Left hindlimb (tissue), 1 donor: ENCODE measurements at places on chromosomes 4 and X.

- peak; percentile 85 for DNase-seq
Measured at GRCh38 chrX:107674480-107675364, 46.4 kb downstream of the PRPS1 start.

GRCh38 chr4:144799486-144799885 is 153.5 kb downstream of the HHIP start:
- DNase-seq = no peak

DNA sequence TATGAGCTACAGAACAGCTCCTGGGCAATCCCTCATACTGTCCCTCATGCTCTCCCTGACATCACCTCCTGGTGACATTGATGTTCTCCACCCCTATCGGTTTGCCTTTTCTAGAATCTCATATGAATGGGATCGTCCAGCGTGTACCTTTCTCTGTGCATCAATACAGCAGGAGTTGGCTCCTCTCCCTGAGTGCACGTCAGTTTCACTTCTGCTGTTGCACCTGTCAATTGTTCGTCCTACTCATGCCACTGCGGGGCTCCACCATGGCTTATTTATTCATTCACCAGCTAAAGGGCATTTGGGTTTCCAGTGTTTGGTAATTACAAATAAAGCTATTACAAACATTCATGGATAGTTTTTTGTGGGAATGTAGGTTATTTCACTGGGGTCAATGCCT is 269.1 kb upstream of the ZFP42 start:
- DNase-seq = no peak

GRCh38 chrX:39859991-39860861 is 237.5 kb downstream of the BCOR start:
- DNase-seq = peak; percentile 58

- no peak for DNase-seq
Measured at GRCh38 chrX:24014388-24015018, 12.5 kb downstream of the KLHL15 start.

DNA sequence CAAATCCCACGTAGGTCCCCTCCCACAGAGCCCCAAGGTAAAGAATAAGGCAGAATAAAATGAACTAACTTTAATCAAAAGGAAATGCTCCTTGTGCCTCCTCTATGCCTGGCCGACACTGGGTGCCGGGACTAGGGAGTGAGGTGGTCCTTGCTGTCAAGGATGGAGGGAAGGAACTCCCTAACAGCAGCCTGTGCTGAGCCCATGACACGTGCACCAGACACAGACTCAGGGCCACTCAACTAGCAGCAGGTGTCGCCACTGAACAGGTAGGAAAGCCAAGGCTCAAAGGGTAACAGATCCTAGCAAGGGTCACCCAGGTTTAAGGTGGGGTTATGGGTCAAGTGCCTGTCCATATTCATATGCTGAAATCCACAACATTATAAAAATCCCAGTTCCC is 29.2 kb downstream of the MSX1 start:
- no peak for DNase-seq

DNA sequence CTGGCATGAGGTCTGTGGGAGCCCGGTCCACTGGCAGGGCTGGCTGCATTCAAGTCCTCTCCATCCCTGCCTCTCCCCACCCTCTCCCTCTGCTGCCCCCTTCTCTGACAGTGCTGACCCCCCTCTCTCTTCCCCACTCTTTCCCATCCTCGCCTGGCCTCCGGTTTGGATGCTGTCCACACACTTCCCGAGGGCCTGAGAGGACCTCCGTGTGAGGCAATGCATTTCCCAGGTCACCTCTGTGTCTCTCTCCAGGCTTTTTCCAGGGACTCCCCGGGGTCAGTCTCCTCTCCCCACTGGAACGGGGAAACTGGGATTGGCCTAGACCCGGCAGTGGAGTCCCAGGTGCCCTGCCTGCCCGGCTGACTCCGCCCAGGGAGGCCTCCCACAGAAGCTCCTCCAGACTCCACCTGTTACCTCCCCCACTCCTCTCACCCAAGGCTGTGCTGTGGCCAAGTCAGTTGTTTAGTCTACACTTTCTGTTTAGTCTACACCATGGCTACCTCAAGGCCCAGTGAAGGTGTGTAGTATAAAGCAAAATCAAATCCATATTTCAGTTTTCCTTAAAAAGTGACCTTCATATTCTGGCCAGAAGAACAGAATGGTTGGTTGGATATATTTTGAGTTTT is 146.8 kb downstream of the PTTG2 start:
- DNase-seq = no peak

DNA sequence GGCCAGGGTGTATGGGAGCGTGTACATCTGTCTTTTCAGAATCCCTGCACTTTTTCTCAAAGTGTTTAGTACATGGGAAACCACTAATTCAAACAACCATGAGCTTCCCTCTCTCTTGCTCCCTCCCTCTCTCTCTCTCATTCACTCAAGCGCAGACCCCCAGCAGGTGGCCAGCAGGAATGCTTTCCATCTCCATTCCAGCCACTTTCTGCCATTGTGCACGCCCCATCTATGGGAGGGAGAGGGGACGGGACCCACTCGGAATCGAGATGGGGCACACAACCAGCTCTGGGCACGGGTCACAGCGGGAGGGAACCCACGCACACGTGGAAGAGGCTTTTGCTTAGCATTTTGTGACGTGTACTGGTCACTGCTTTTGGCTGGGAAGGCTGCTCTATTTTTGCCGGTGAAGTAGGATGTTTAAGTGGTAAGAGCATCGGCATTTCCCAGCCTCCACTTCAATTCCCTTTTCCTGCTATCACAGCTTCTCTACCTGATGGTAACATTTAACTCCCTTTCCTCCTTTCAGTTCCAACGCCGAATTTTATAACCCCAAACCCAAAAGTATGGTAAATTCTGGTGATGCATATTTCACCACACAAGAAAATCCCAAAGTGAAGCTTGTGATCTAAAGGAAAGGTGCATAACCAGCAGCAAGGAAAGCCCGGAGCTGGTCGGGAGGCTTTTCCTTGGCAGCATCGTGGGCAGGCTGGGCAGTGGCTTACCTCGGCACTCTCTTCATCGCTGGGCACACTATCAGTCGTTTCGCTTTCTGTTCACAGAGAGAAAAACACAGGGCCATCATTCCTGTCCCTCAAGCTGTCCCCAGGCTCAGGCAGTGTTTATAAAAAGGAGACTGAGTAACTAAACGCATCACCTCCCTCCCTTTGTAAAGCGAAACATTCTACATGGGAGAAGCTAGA is 84.1 kb downstream of the IRF2 start:
- DNase-seq = no peak

DNA sequence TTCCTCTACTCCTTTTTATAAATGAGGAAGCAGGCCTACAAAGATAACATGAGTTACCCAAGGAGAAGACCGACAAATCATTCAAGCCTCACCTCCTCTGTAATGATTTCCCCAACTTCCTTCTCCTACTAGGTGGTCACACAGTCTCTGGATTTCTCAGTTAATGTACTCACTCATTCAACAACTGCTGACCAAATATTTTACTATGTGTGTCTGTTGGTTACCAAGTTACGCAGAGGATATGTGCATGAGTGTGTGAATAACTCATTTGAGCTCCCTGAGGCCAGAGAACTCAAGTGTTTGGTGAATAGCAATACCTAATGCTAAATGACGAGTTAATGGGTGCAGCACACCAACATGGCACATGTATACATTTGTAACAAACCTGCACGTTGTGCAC is 10.4 kb downstream of the CASK start:
- no peak for DNase-seq
